ENCODE measurements at places on chromosomes 7 and 10.

GRCh38 chr10:68121852-68122251 is 12.6 kb downstream of the MYPN start:
- no peak for DNase-seq

DNA sequence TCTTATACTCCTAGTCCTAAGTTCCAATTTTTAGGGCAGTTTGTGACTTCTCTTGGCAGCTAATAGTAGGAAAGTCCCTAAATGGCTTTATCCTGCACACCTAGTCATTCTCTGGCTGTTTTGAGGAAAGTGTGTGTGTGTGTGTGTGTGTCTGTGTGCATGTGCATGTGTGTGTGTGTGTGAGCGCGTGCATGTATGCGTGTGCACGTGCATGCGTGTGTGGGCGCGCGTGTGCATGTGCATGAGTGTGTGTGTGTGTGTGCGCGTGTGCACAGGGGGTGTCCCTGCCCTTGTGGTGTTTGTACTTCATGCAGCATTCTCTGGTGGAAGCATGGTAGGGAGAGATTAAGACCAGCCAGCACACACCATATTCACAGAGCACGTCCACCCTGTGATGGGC is 18.2 kb downstream of the MACROH2A2 start:
- no peak for DNase-seq

- DNase-seq = peak; percentile 35
Observed at GRCh38 chr10:46294641-46295220, 7.9 kb downstream of the ANTXRL start.

DNA sequence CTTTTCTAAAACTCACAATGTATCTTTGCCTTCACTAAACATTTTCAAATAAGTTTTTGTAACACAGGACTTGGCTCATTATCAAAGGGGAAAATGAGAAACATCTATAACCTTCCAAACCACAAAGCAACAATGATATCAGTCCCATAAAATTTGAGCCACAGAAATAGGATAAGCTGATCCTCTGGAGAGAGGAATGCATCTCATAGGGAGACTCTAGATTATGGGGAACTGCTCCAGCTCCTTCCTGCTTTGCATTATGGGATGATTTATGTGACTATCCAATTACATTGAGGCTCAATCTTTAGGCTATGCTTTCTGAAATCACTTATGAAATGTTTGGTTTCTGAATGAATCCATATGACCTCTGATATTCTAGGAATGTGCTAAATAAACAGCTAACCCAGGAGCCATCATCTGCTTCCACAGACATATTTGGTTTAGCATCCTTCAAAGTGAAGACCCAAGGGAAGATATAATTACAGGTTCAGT is 70.4 kb downstream of the CUBN start:
- no peak for DNase-seq

- no peak for DNase-seq
Observed at GRCh38 chr7:33196221-33196620, 66.9 kb downstream of the BBS9 start.

- no peak for DNase-seq
Observed at GRCh38 chr7:129262324-129262723, 37.5 kb downstream of the AHCYL2 start.

GRCh38 chr10:78458983-78459638 is 425.4 kb downstream of the RPS24 start:
- no peak for DNase-seq

DNA sequence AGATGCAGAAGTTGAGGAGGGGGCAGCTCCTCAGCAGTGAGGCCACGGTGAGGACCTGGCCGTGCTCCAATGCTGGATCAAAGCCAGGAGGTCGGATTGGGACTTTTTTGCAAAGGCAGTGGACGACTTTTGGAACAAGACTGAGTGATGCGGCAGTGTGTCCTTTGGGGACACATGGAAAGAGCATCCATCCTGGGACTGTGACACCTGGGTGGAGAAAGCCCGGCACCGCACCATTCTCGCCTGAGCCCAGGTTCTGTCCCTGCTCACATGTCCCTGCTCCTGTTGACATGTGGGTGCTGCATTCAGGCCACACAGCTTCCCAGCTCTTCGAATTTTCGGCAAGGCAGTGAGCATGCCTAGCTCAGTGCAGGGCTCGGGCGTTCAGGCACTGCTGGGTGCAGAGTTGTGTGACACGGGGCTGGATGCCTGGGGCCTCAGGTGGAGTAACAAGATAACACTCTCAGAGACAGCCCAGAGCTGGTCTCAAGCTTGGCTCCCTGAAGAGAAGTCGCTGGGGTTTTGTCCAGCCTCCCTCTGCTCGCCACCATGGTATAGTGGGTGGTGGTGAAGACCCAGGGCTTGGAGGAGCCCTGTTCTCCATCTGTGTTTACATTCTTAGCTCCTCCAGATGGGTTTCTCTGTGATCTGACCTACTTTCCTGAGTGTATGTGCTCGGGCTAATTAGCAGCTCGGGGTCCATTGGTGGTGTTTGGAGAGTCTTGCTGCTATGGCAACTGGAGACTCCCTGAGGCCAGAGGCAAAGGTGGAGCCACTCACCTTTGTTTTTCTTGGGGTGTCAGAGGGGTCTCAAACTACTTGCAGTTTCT is 111.7 kb upstream of the BTBD16 start:
- no peak for DNase-seq

DNA sequence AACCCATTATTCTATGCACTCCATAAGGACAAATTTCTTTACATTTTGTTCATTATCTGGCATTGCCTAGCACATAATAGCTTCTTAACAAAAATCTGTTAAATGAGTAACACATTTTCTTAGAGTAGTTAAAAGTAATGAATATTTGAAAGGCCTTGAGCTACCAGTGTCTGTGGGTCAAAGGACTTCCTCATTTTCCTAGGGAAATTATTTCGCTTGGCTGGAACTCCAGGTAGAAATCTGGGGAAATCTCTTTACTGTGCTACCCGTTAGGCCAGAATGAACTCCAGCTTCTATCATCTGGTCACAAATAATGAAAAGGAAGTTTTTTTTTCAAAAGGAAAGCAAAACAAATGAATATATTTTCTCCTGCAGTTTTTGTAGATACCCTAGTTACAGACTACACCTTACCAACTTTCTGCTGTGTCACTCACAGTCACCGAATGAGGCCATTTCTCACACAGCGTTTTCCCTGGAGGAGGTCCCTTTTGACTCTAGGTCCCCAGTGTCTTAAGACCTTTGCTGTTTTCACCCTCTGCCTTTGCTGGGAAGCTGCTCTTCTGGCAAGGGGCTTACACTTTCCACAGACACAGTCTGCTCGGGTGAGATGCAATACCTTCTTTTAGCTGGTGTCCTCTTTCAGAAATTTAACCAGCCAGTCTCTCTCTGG is 1.6 kb downstream of the SAMD9L start:
- no peak for DNase-seq

- DNase-seq = peak; percentile 59
Observed at GRCh38 chr10:122276611-122277208, 5.6 kb downstream of the BTBD16 start.

DNA sequence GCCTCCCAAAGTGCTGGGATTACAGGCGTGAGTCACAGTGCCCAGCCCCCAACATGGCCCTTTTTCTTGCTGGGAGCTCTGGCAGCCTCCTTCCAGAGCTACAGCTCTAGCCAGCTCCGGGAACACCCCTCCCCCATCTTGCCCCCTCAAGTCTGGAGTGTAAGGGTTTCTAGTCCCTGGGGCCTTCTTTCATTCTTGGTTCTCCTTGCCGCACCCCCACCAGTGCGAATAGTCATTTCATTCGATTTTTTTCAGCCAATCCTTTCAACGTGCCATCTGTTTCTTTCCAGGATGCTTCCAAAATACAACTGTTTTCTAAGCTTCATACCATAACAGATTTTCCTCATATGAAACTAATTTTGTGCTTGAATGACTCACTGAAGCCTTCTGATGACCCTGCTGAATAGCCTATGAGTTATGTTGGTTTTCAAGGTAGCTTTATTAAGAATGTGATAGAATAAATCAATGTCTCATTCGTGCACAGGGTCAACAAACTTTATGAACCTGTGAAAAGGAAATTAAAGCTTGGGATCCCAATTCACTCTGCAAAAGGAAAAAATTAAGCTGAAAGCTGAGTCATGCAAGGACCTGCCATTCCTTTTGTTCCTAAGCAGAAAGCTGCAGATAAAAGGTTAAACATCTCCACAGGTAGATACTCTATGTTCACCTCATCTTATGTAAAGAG is 38.6 kb downstream of the CDC14C start:
- no peak for DNase-seq

Measured in RWPE2 (cell line).